ENCODE measurements at places on chromosomes 7 and 10.

- no peak for DNase-seq
Observed at GRCh38 chr7:4472728-4473127, 209.4 kb upstream of the FOXK1 start.

DNA sequence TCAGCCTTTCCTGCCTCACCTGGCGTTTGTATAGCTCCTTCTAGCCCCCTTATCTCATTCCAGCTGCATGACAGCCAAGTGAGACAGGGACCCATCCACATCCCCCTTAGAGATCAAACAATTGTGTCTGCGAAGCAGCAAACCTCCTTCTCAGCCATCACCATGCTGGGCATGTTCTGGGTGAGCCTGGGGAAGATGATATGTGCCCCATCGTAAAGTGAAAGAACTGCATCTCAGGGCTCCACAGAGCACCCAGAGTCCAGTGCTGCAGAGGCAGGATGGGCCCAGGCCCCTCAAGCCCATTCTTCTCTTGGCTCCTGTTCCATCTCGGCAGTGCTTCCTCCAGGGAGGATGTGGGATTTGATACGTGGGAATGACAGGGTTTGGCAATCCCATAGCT lies 43.2 kb downstream of the FIGNL1 start:
- DNase-seq = no peak

- DNase-seq = peak; percentile 20
Observed at GRCh38 chr10:51629934-51630639, 69.3 kb downstream of the CSTF2T start.

- no peak for DNase-seq
Observed at GRCh38 chr10:122132882-122133565, 138.1 kb upstream of the BTBD16 start.

GRCh38 chr10:113529575-113529974 lies 23.3 kb upstream of the HABP2 start:
- no peak for DNase-seq

GRCh38 chr10:25017154-25017590 lies 760 bp downstream of the THNSL1 start:
- no peak for DNase-seq

GRCh38 chr7:7565018-7565680 lies 1.5 kb upstream of the MIOS start:
- DNase-seq = no peak

DNA sequence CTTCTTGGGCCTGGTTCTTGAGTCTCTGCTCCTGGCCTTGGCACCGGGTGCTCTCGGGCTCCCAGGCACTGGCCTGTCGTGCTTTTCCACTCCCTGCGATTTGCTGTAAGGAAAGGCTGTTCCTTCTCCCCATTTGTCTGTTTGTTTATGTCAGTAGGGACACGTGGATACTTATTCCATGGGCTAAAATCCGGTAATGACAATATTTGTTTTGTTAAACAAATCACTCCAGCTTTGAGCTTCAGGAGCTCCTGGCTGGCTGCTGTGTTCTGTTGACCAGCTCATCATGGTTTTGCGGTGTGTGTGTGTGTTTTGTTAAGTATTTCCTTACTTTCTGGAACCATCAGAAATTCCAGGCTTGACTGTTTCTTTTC lies 17.5 kb upstream of the JAKMIP3 start:
- no peak for DNase-seq

DNA sequence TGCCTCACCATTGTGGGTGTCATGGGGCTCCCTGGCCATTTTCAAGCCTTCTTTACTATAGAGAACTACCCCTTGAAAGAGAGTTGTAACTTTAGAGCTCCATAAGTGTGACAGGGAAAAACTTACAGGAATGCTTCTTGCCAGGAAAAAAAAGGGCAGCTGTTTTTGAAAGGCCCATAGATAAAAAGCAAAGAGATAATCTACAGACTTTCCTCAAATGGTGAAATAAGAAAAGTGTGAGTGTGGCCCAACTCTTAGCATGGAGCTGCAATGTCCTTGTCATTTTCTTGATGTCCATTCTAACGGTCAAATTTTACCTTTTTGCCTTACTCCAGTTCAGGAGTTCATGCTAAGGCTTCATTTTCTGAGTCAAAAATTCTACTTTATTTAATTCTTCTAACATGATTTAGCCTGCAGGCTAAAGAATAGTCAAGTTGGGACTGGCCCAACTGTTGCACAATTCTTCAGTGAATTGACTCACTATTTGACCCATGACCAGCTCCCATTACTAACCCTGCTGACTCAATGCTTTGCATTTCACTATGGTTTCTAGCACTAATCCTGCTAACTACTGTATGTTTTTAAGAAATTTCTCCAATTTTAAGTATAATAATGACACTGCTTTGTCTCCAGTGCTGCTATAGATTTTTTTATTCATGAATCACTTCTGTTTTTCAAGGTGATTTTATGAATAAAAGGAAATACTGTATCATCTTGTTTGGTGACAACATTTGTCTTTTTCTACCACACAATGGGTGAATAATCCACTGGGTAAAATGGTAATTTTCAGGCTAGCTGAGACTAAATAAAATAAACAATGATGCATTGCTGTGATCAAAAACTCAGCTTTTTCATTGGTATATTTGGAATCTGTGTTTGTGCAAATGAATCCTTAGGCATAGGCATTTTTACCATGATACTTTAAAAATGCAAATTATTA lies 41.4 kb upstream of the SGCE start:
- peak; percentile 88 for DNase-seq

GRCh38 chr10:62457598-62457997 lies 83.4 kb downstream of the ZNF365 start:
- no peak for DNase-seq

GRCh38 chr10:58330431-58330830 lies 4.4 kb upstream of the UBE2D1 start:
- no peak for DNase-seq

DNA sequence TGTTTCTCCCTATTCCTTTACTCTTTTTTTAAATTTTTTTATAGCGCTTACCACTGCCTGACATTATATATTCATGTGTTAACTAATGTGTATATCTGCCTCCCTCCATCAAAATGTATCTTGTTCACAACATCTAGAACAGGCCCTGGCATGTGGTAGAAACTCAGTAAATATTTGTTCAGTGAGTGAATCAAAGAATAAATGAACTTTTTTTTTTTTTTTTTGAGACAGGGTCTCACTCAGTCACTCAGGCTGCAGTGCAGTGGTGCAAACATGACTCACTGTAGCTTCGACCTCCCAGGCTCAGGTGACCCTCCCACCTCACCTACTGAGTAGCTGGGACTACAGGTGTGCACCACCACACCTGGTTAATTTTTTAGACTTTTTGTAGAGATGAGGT lies 7.5 kb upstream of the CALD1 start:
- no peak for DNase-seq

- no peak for DNase-seq
Observed at GRCh38 chr10:100009283-100009792, 409 bp downstream of the DNMBP start.

All from fibroblast of skin of left biceps (primary cell).